ENCODE measurements at places on chromosomes 1 and 21.

DNA sequence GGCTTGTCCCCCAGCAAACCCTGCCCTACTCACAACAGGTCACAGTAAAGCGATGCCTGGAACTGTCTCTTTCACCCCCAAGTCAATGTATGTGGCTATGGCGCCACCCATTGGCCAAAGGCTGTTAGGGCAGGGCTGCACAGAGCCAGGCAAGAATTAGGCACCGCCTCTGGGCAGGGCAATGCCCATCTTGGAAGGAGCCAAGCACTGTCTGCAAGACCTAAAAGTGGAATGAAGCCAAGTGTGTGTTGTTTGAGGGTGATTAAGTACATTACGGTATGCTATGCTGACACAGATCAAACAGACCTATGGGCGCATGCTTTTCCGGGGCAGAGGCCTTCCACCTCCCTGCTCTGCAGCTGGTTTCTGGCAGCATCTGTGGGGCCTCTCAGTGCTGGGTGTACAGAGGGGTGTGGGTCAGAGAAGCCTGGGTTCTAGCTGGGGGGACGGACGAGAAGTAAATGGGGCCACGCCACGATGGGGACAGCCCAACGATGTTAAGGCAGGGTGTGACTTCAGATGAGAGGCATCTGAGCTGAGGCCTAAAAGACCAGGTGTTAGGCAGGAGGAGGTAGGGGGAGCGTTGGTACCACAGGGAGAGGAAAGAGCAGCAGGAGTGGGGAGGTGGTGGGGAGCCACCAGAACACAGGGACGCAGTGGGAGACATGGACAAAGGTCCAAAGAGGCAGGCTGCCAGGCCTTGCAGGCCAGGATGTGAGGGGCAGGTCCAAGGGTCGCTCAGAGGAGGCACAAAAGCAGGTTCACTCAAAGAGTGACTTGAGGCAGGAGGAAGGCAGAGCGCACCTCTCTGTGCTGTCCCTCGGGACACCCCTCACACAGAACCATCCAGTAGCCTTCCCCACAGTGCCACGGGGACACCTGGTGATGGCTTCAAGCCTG is 49.8 kb downstream of the ACOT7 start:
- peak; percentile 90 for DNase-seq

DNA sequence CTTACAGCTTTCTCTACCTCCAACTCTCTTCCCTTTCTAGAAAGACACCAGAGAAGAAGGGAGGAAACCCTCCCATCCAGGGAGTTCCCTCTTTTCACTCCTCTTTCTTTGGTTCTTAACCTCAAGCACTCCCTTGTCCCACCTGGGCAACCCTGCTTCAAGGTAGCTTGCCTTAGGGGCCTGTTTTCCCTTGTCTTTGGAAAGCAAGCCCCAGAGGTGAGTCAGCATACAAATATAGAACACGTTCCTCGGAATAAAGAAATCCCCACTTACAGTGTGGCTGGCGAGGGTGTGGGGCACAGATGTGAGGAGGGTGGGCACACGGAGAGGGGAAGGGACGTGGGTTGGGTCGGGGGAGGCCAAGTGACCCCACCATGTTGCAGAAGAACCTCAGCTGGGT is 26.1 kb upstream of the KCNE2 start:
- no peak for DNase-seq

DNA sequence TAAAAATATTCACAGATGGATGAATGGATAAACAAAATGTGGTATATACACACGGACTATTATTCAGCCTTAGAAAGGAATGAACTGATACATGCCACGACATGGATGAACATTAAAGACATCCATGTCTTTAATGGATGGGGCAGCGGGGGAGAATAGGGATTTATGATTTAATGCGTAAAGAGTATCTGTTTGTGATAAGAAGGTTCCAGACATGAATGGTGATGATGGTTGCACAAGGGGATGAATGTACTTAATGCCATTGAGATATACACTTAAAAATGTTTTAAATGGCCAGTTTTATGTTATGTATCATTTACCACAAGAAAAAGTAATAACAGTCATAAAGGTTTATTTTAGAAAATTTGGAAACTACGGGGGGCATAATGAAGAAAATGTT is 108.6 kb upstream of the WLS start:
- DNase-seq: no peak

DNA sequence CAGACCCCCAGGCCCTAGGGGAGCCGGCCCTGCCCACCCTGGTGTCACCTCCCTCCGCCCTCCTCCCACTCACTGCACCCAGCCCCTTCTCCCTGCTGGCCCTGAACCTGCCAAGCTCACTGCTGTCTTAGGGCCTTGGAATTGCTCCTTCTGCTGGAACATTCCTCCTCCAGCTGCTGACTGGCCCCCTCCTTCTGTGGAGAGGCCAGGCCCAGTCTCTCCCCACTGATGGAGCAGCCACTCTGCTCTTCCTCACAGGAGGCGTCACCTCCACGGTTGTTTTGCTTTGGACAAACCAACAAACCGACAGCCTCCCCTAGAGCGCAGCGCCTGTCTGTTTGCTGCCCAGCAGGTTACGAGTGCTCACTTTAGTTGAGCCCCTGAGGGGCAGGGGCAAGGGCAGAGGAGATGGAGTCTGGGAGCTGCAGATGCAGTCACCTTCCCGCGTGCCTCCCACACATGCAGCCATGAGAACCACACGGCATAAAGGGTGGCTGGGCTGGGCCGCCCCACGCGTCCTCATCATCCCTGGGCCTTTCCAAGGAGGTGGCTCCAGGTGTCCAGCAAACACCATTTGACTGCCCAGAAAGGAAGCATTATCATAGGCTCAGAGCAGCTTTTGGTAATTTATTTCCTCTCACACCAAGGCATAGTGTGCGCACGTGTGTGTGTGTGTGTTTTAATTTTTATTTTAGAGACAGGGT is 9.4 kb downstream of the OXCT2 start:
- DNase-seq: no peak

DNA sequence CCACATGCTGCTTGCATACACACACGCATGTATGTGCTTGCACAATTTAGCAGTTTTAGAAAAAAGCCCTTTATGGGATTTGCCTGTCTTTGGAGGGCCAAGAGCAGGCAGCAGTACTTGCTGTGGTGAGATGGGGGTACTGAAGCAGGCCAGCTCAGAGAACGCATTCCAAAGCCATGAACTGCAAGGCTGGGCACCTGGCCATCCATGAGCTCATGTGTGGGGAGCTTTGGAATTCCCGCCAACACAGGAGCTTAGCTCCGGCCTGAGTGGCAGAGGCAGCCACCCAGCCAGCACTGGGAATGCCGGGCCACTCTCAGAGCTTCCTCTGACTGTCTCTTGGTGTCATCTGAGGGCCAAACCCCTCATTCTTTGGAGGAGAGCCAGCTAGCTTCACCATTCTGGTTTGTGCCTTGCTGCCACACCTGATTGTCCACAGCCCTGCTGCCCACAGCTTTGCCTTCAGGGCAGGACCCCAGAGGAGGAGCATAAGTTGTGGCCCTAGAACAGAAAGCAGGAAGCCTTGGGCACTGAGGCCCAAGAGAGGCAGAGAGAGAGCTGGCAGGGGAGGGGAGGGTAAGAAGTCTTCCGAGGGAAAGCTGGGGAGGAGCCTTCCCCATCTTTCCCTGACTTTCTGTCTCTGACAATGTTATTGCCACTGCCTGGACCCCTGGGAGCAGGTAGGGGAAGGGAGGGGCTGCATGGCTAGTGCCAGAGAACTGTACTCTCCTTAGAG is 92.1 kb upstream of the POU3F1 start:
- no peak for DNase-seq

Data from GM23338 (cell line).